ENCODE measurements at places on chromosomes 12 and 14. TPM values are rescaled to one million over a fixed set of nuclear protein-coding genes. Genes with fewer than 3 reads are reported as not detected.

The ZCCHC8 gene
- 46.6 TPM for total RNA-seq

The RIN3 gene
- total RNA-seq, result 29.3 TPM

The ADAM21 gene
- total RNA-seq, result not detected

The C12orf60 gene
- 2.0 TPM for total RNA-seq

The LPCAT3 gene
- 37.0 TPM for total RNA-seq

The SLC25A47 gene
- not detected for total RNA-seq

The OR6C68 gene
- not detected for total RNA-seq

The MEG3 gene
- total RNA-seq, result not detected

The OXA1L gene
- total RNA-seq, result 122 TPM

The CCDC198 gene
- total RNA-seq, result not detected

Data from activated CD4-positive, alpha-beta memory T cell treated with anti-CD3 and anti-CD28 coated beads, Interleukin-2, amount 10 ng/mL, durations not matched to agents 7 days and 5 days (primary cell).